Activated gamma-delta T cell (primary cell): ENCODE measurements at places on chromosomes 2 and 18.

DNA sequence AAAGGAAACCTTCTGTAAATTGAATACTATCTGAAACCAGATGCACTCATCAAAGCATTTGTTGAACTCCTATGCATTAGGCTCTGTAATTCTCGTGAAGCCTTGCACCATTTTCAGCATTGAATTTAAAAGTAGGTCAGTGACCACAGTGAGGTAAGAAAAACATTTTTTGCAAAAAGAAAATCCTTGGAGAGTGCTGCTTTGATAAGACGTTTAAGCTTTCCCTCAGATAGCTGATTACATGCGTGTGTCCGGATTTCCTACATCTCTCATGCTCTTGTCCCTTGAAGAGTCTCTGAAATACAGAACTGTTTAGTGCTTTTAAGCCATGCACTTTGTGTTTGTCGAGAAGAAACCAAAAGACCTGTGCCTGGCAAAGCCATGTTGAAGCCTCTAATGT is 113.6 kb downstream of the FMNL2 start:
- DNase-seq, result no peak

- DNase-seq, result no peak
These were observed 81.1 kb downstream of the MBOAT2 start for GRCh38 chr2:8922431-8922830.

DNA sequence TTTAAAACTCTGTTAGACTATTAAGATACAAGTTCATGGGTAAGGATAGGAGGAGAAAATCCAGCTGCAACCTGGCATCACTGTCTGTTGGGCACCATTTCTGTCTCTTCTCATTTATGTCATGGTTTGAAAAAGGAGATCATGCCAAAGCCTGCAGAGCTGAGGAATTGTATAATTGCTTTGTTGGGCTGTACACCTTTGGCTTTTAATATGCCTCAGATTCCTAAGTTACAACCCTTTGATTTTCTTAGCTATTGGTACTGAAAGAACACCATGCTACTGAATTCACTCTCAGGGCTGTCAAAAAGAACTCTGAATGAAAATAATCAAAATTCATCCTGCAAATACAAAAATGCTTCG is 174.3 kb downstream of the ACKR3 start:
- DNase-seq, result no peak

GRCh38 chr18:12271376-12272235 is 17.4 kb downstream of the CIDEA start:
- no peak for DNase-seq

GRCh38 chr2:209988010-209988409 is 14.4 kb upstream of the RPE start:
- DNase-seq, result no peak

DNA sequence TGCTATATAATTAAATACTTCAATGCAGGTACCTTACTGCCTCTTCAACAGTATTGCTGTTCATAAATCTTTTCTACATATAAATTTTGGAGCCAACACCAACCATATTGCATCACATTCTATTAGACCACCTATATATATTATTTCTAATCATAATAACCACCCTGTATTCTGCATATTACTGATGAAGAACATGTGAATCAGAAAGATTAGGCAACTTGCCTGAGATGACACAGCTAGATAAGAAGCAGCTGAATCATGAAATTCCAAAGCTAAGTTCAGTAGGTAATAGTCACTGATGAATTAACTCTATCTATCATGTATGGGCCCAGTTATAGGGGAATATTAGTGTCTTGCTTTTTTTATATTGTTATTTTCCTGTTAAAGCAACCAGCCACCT is 161.8 kb downstream of the AGPS start:
- no peak for DNase-seq

- no peak for DNase-seq
These were observed 37.0 kb downstream of the EIF4E2 start for GRCh38 chr2:232587512-232587911.

DNA sequence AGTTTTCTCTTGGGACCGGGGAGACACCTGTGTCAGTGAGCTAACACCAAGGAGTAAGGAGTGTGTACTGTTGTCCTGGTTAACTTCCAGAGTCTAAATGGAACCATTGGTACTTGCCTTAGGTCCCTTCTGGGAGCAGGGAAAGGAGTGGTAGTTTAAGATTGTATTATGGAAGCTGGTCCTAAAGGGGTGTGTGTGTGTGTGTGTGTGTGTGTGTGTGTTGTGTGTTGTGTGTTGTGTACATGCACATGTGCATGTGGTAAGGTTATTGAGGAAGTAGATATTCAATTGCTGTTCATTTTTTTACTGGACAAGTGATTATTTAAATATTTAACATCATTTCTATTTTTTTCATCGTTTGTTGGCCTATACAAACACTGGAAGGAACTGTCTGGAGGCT is 1.4 kb downstream of the APLF start:
- DNase-seq, result no peak

GRCh38 chr2:66436581-66437001 is 1.7 kb downstream of the MEIS1 start:
- DNase-seq, result no peak

DNA sequence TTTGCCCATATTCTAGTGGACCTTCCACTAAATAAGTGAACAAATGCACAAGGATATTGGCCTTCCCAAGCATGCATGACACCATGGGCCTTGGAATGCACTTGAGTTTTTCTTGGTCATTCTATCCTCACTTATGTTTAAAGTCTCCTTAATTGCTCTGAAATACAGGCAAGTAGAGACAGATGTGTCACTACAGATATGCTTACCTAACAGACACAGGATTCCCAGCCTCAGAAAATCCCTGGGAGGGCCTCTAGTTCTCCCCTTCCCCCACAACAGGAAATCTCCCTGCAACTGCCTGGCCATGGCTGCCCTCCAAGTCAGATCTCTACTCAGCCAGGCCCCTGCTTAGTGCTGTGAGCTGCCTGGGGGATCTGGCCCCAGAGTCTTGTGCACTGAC is 445.2 kb downstream of the IRS1 start:
- no peak for DNase-seq

- DNase-seq, result no peak
These were observed 23.0 kb downstream of the COPS9 start for GRCh38 chr2:240112914-240113690.

- DNase-seq, result no peak
These were observed 38.9 kb downstream of the KDM3A start for GRCh38 chr2:86480105-86480504.

DNA sequence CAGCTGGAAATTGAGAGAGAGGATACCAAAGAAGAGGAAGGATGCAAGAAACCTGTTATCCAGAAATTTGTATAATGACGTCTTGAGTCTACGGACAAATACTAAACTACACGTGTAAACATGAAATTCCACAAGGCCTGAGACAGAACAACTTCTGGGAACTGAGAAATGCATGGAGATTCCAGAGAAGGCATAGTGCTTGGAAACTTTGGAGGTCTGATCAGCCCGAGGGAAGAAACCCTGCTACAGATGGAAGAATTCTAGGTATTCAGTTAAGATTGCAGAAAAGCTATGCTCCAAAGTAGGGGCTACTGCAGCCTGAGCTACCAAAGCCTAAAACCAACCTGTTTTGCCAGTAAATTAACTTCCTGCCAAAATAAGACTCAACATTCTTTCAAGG is 120.4 kb downstream of the PDCL3 start:
- DNase-seq, result no peak

GRCh38 chr2:10787176-10787968 is 25.2 kb downstream of the PDIA6 start:
- DNase-seq, result no peak

DNA sequence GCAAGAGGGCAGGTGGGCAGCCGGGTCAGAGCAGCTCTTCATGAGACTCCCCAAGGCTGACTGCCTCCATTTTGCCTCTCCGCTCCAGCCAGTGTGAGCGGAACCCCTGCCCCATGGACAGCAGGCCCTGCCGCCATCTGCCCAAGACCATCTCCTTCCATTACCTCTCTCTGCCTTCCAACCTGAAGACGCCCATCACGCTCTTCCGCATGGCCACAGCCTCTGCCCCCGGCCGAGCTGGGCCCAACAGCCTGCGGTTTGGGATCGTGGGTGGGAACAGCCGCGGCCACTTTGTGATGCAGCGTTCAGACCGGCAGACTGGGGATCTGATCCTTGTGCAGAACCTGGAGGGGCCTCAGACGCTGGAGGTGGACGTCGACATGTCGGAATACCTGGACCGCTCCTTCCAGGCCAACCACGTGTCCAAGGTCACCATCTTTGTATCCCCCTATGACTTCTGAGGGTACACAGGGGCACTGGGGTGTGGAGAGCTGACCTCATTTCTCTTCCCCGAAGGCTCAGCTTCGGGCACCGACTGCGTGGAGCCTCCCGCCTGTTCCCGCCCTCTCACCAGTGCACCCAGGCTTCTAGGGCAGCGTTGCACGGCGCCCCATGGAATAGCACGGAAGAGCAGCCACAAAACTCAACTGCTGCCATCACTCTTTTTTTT is 49.0 kb downstream of the FBLN7 start:
- no peak for DNase-seq

DNA sequence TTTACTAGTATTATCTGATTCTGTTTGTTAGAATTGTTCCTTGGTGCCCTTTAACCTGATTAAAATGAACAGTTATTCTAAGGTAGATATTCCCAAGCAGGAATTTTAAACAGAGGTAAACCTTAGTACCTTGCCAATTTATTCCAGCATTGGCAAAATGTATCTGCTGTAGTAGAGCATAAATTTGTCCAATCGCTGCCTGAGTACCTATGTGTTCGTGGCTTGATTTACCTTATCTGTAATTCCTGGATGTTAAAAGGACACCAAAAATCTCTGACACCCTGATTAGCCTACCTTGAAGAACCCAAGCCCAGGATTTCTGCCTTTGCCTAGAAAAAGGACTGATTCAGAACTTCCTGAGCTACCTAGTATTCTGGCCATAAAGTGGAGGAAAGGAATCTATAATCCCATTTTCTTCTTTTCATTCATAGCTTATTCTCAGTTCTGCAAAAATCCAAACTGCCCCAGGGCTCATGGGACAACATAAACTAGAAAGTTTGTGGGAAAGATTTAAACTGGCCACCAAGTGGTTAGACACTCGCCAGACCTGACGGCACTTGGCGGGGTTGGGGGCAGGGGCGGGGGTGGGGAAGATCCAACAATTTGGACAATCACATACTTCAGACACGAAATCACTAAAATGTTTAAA is 16.2 kb upstream of the ZCCHC2 start:
- no peak for DNase-seq

GRCh38 chr18:31120594-31120993 is 18.4 kb upstream of the DSC2 start:
- DNase-seq, result no peak

GRCh38 chr18:53665701-53666100 is 558.8 kb downstream of the MBD2 start:
- no peak for DNase-seq

- DNase-seq, result no peak
These were observed 17.4 kb upstream of the CHAC2 start for GRCh38 chr2:53750041-53750768.

DNA sequence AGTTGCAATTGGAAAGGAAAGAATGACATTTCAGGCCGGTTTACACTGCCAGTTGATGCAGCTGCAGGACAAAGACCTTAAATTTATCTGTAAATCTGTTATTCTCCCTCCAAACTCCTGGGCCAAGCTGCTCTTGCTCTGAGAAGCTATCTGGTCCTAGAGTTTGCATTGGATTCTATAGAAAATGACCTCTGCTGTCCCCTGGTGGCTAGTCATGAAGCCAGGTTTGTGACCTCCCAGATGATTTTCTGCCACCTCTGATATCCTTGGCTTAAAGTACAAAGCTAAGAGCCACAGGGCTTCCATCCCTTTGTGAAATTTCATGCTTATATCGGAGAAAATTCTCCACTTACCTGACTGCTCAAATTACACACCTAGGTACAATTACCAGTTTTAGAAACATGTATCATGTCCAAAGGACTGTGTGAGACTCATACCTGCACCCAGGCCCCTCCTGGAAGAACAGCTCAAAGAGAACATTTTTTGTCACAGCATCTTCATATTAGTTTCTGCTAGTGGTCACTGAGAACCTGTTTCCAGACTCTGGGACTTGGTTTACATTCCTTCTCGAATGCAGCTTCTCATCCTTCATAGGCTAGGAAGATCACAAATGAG is 28.9 kb upstream of the IER3IP1 start:
- DNase-seq, result no peak
